CD8-positive, alpha-beta T cell (primary cell): ENCODE measurements at places on chromosomes 7 and 10.
A peak's percentile ranks its signal among the peaks of the same experiment; 100 is the strongest.

DNA sequence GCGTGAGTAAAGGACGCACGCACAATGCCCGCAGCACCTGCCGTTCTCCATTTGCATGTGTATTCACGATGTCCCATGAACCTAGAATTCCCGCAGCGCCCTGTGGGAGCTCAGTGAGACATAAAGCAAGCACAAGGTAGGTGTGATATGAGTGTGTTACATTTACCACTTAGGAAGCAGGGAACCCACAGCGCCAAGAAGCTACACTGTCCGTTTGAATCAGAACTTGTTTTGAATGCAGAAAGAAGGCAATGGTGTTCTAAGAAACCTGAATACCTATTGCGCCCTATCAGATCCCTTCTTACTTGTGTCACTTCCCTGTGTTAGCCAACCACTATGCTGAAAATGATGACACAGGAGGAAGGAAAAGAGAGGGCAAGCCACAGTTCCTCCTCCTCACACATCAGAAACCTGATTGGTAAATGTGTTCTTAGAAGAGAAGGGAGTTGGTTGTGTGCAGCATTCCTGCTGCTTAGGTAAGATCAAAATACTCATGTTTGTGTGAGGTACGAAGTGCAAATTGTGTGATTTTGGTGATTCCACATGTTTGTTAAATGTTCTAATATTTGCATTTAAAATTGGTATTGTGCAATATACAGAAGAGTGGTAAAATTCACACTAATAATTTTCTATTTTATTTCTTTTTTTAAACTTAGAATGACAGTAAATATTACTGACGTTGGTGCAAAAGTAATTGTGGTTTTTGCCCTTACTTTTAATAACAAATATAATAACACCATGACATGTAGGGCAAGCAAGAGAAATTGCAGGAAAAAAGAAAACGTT lies 185.4 kb downstream of the SEC23IP start:
- DNase-seq = no peak

DNA sequence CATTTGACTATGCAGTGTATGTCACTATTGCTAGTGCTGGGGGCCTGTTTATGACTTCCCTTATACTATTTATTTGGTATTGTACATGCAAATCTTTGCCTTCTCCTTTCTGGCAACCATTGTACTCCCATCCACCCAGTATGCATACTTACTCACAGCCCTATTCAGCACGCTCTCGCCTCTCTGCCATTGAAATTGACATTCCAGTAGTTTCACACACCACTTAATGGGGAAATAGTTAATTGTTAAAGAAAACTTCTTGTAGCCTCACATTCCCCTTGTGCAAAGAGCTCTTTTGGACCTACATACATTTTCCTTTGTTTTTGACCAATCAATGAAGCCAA lies 9.9 kb downstream of the CLDN12 start:
- no peak for DNase-seq

DNA sequence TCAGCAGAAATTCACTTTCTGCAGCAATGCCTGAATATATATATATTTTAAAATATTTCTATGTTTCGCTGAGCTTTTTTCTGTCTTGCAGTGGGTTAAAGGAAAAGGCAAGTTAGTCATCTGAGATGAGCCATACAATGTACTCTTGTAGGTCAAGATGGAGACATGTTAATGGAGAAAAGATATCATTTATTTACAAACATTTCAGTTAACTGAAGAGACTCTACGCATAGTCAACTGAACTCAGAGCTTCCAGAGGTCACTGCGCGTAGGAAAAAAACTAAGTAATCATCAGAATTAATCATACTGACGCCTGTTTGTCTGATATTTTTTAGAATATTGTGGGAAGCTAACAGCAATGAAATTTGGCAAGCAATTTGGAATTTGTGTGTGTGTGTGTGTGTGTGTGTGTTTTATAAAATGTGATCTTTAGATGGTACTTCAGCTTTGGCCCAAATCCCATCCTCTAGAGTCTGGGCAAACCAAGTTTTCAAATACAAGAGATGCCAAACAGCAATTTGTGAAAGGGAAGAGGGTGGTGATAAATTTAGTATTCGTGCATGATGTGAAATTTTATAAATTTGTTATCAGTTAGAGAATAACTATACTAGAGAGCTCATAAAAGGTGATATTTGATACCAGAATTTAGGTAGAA lies 193.9 kb upstream of the AGR3 start:
- no peak for DNase-seq

DNA sequence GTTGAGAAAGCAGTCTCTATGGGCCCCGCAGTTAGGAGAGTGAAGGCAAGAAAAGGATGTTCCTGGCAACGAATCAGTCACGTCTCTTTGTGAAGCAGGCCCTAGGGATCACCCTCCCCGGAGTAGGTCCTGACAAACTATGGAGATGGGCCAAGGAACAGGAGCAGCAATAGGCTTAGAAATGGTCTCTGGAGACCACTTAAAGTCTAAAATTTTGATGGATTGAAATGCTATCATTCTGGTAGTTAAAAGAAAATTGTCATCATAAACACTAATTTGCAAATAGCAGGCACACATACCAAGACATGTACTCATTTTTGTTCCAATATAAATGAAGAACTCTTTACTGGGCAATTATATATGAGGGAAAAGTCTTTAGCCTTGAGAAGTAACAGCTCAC lies 123.5 kb downstream of the ITGB8 start:
- no peak for DNase-seq

DNA sequence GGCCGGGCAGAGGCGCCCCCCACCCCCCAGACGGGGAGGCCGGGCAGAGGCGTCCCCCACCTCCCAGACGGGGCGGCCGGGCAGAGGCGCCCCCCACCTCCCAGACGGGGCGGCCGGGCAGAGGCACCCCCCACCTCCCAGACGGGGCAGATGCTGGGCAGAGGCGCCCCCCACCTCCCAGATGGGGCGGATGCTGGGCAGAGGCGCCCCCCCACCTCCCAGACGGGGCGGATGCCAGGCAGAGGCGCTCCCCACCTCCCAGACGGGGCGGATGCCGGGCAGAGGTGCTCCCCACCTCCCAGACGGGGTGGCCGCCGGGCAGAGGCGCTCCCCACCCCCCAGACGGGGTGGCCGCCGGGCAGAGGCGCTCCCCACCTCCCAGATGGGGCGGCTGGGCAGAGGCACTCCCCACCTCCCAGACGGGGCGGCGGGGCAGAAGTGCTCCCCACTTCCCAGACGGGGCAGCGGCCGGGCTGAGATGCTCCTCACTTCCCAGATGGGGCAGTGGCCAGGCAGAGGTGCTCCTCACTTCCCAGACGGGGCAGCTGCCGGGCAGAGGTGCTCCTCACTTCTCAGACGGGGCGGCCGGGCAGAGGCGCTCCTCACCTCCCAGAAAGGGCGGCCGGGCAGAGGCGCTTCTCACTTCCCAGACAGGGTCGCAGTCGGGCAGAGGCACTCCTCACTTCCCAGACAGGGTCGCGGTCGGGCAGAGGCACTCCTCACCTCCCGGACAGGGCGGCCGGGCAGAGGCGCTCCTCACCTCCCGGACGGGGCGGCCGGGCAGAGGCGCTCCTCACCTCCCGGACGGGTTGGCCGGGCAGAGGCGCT lies 53.6 kb downstream of the ENTPD1 start:
- no peak for DNase-seq

GRCh38 chr7:830069-830468 lies 2.2 kb upstream of the SUN1 start:
- DNase-seq = no peak

GRCh38 chr10:77104459-77104980 lies 533.1 kb downstream of the KCNMA1 start:
- no peak for DNase-seq

GRCh38 chr7:4739528-4739992 lies 35.9 kb upstream of the AP5Z1 start:
- DNase-seq = peak; percentile 54

GRCh38 chr10:112956631-112957350 lies 6.7 kb downstream of the TCF7L2 start:
- DNase-seq = no peak

DNA sequence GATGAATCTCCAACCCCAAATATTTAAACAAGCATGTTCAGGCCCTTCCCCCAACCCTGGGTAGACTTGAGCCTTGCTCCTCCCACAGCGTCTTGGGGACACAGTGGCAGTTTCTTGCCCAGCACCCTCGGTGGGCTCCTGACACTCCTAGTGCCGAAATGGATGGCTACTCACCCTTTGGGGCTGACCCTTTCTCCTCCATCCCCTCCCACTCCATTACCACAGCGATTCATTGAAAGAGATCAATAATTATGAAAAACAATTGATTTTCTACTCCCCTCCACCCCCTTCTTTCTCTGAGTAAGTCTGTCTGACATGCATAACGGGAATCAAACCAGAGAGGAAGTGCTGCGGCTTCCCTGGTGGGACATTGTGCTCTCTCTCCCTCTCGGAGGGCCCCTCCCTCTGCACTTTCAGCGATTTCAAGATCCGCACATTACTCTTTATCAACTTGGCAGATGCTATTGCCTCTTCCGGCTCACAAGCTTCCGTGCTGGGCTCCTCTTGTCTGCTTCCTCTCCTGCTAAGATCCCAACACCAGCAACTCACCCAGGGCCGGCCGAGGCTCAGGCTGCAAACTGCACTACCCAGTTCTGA lies 79.0 kb upstream of the PLXNA4 start:
- DNase-seq = peak; percentile 67

DNA sequence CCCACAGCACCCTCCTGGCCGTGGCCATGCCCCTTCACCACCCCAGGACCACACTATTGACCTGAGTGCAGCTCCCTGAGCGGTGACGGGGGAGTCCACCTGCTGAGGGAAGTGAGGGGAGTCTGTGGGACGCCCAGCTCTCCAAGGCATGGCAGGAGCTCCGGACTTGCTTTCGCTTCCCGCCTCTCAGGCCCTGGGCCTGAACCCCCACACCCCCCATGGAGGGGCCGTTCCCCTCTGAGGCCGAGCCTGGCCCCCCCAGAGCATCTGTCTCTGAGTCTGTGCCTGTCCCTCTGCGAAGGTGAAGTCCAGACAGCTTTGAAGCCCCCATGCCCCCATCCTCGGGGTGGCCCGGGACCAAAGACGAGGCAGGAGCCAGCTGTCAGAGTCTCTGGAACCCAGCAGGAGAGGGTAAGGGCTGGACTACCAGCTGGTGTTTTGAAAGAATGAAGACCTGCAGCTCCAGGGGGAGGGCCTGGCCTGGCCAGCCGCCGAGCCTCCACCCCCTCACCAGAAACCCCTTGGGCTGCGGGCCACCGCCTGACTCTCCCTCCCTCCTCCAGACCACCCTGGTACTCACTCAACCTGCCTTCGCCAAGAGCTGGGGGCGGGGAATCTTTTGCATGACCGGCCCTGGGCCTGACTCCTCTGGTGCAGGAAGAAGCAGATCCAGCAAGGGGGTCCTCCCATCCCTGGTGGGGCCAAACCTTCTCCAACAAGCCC lies 114.0 kb downstream of the PDGFA start:
- peak; percentile 4 for DNase-seq

- no peak for DNase-seq
These were observed 83.4 kb downstream of the ZRANB1 start for GRCh38 chr10:125025341-125025740.

- DNase-seq = no peak
These were observed 1.1 kb upstream of the HOXA13 start for GRCh38 chr7:27200761-27201579.

DNA sequence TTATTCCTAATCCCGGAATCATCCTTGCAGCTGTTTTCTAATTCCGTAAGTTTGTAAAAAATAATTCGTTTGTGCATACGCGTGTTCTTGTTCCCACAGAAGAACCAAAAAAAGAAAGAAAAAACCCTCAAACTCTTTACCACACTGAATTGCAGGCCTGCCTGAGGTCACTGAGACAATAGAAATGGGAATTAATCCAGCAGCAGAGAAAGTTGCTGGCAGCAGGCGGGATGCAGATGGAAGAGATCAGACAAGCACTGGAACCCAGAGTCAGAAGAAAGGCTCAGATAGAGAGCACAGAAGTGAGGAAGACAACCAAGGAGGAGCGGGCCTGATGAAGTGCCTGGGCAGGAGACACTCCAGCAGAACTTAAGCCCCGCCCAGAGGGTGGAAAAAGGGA lies 141.5 kb upstream of the VWC2 start:
- no peak for DNase-seq

- DNase-seq = no peak
These were observed 50.1 kb upstream of the FEZF1 start for GRCh38 chr7:122354656-122355055.

DNA sequence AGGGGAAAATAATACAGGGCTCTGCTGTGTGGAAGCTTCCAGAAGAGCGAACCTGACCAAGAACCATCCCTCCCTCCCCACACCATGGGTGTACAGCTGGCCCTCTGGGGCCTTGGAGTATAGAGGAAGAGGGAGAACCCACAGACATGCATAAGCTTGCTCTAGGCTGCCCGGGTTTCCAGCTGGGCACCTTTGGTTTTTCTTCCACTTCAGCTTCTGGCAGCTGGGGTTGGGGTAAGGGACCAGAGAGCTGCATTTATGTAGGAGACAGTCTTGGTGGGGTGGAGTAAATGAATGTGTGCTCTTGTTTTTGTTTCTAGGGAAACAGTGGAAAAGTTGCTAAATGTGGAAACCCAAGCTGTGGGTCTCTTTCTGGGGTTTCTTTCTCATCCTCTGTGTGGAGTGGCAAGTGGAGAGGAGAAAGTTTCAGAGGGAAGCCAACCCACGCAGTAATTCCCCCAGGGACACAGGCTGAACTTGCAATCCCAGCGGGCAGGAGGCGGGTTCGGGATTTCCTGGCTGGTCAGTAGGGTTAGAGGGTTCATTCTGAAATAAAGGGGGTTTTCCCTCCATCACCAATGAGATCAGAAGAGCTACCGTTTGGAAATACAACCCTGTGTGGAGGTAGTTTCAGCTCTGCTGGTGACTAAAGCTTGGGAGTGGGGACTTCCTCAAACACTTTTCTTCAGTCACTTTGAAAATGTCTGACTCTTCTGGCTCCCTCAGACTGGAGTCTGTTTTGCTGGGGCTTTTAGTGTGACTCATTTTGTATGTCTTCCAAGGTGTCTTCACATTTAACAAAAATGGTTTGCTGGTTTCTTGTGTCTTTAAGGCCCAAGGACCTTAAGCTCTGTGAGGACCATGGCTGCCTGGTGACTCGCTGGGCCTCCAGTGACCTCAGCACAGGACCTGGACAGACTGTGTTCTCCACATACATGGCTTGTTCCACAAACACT lies 22.2 kb upstream of the SRGN start:
- DNase-seq = no peak

DNA sequence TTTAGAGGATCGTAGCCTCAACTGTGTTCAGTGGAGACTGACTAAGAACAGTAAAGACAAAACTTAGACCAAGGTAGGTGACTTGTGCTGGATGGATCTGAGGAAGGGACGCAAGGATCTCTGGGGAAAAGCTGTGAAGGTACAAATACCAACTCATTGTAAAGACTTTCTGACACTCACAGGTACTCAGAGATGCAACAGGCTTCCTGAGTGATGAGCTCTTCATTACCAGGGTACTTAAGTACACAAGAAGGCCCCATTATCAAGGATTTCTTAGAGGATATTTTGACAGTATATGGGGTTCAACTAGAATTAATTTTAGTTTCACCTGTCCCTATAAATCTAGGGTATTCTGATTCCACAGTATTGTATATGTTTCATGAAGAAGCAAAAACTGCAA lies 440.7 kb downstream of the PLXDC2 start:
- DNase-seq = no peak

GRCh38 chr7:44305564-44306507 lies 19.6 kb downstream of the CAMK2B start:
- no peak for DNase-seq
